ENCODE measurements at places on chromosomes 16 and 17.
A peak's percentile ranks its signal among the peaks of the same experiment; 100 is the strongest.

- no peak for DNase-seq
These were observed 39.7 kb downstream of the PSME3IP1 start for GRCh38 chr16:57146040-57146647.

DNA sequence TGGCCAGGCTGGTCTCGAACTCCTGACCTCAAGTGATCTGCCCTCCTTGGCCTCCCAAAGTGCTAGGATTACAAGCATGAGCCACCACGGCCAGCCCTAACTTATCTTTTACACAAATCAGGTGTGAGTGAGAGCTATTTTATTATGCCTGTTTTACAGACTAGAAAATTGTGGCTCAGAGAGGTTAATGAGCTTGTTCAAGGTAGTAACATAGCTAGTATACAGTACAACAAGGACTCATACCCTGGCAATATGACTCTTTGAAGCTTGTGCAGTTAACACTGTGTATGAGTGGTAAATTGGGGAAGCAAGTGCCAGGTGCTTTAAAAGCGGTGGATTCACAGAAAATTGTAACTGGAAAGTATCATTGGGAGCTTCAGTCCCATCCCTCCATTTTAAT lies 49.0 kb downstream of the YPEL2 start:
- no peak for DNase-seq

- DNase-seq = no peak
These were observed 98.2 kb upstream of the GNAO1 start for GRCh38 chr16:56093055-56093454.

DNA sequence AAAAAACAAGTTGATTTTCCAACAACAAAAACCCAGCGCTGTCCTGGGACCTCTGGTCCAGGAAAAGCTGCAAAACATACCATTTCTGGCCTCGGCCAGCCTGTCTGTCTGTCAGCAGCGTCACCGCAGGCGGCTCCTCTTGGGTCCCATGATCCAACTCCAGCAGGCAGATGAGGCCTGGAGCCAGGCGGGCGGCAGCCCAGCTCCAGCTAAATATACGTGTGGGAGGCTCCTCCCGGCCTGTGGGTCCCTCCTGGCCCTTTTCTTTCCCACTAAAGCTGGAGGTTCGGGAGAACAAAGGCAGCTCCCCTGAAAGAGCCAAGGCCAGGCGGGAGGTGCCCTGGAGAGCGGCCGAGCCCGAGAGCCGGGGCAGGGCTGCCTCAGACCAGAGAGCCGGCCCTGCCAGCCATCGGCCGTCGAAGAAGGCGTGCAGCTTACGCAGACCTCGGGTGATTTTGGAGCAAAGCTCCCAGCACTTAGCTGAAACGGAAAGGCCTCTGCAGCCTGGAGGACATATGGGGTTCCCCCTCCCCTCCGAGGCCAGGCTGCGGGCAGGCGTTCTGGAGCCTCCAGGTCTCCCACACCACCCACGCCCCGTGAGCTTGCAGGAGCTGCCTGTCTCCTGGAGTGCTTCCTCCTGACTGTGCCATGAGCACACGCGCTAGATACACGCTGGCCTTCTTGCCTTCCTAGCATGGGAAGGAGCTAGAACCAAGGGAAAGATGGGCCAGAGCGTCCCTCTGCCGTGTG lies 19.9 kb upstream of the JPH3 start:
- no peak for DNase-seq

GRCh38 chr17:10151667-10152496 lies 46.5 kb downstream of the GAS7 start:
- DNase-seq = no peak

- DNase-seq = no peak
These were observed 1.3 kb upstream of the TUBB3 start for GRCh38 chr16:89921702-89922476.

- no peak for DNase-seq
These were observed 1.5 kb downstream of the DLG4 start for GRCh38 chr17:7218166-7218565.

DNA sequence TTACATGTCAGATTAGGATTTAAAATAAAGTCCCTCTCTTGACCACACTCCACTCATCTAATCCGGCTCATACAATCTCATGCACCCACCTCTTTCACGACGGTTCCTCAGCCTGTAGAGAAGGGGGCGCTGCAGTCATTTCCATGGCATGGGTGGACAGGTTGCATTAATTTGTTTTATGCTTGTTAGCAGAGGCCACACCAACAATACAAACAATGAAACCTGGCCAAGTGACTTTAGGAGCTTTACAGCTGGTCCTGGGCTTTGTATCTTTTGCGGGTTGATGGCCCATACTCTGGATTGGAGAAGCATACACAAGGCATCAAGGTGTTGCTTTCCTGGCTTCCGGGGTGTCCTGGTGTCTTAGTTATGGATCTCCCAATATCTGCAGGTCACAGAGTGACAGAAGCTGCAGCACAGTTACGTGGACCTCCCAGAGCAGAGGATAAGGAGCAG lies 9.7 kb upstream of the SNF8 start:
- DNase-seq = no peak

DNA sequence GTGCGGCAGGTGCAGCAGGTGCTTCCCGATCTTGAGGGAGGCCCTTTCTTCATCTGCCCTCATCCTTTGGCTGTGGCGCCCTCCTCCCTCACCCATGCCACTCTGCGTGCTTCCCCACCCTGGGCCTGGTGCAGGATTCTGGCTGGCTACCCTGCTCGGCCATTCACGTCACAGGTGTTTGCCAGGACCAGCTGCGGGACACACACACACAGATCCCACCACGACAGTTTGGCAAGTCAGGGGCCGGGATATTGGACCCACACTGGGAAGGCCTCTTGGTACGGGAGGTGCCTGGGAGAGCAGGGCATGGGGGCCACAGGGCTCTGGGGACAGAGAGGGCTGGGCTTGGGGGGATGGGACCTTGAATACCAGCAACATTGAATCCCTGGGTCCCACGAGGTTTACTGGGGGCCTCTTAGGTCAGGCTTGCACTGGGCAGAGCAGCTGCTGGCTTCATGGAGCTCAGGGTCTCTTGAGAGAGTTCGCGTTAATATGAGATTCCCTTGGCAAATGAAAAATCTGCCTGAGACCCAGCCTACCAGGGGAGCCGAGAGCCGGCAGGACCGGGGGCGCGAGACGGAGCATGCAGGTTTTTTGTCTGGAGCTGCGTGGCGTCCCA lies 15.1 kb downstream of the ADCY7 start:
- no peak for DNase-seq

- peak; percentile 87 for DNase-seq
These were observed 8.3 kb downstream of the HS3ST3B1 start for GRCh38 chr17:14308965-14309879.

DNA sequence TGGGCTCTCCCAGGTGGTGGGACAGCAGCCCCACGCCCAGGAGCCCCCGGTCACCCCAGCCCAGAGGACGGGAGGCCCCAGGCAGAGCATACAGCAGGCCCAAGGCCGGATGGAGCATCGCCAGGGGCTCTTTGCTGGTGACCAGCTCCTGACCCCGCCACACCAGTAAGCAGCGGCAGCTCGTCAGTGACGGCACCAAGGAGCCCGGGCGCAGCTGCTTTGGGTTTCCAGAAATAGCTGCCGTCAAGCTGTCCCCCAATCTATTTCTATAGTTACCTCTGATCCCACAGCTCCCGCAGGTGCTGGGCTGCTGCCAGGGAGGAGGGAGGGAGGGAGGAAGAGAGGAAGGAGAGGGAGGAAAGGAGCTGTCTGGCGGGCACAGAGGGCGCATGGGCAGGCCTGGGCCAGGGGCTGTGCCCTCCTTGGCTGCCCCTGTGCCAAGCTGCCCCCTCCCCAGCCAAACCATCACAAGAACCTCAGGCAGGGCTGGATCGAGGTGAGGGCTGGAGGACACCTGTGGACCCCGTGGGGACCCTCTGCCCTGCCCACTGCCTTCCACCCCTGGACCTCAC lies 10.8 kb upstream of the RASD1 start:
- no peak for DNase-seq

GRCh38 chr16:31080035-31080629 lies 5.9 kb downstream of the ZNF646 start:
- no peak for DNase-seq

DNA sequence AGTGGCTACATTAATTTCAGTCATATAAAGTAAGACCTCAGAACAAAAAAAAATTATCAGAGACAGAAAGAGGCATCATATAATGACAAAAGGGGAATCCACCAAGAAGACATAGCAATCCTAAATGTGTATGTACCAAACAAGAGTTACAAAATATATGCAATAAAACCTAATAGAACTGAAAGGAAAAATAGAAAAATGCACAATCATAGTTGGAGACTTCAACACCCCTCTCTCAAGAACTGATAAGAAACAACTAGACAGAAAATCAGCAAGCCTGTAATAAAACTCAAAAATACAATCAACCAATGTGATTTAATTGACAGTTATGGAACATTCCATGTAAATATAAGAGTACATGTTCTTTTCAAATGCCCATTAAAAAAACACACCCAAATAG lies 61.3 kb upstream of the C16orf82 start:
- DNase-seq = no peak

- no peak for DNase-seq
These were observed 133.4 kb downstream of the MAP2K6 start for GRCh38 chr17:69547947-69548346.

DNA sequence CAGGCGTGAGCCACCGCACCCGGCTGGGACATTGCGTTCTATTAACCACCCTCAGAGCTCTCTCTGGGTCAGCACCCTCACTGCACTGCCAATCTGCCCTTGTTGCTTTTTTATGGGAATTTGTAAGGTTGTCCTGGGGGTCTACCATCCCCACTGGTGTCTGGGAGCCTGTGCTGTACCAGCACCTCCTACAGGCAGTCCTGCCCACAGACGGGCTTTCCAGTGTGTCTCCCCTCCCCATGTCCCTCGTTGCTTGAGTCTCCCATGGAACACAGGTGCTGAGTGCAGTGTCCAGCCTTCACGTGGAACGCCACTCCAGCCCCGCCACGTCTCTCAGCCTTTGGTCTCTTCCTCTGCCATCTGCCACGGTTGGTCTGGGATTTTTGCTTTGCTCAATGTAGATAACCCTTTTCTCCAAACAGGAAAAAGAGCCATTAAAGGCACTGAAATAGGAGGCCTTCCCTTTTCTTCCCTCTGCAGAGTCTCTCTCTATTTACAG lies 68.0 kb upstream of the CBX4 start:
- no peak for DNase-seq

Measured in activated T-cell treated with anti-CD3 and anti-CD28 coated beads for 1 hour (primary cell).